ENCODE measurements at places on chromosomes 1 and 21. TPM values are rescaled to one million over a fixed set of nuclear protein-coding genes. Genes with fewer than 3 reads are reported as not detected.

- DNase-seq: no peak
Observed at GRCh38 chr1:167440345-167440744, 78.0 kb downstream of the CD247 start.

C1orf226 gene
- 4.2 TPM for total RNA-seq

TIAM1 gene
- total RNA-seq: 5.4 TPM

OLFML2B gene
- total RNA-seq: 0.53 TPM

Measured in glomerular endothelial cell (primary cell).